Motor neuron (in vitro differentiated cells): ENCODE measurements at places on chromosomes 12 and 14.

- ATAC-seq, result no peak
These were observed 2.1 kb upstream of the ATP23 start for GRCh38 chr12:57939291-57939690.

DNA sequence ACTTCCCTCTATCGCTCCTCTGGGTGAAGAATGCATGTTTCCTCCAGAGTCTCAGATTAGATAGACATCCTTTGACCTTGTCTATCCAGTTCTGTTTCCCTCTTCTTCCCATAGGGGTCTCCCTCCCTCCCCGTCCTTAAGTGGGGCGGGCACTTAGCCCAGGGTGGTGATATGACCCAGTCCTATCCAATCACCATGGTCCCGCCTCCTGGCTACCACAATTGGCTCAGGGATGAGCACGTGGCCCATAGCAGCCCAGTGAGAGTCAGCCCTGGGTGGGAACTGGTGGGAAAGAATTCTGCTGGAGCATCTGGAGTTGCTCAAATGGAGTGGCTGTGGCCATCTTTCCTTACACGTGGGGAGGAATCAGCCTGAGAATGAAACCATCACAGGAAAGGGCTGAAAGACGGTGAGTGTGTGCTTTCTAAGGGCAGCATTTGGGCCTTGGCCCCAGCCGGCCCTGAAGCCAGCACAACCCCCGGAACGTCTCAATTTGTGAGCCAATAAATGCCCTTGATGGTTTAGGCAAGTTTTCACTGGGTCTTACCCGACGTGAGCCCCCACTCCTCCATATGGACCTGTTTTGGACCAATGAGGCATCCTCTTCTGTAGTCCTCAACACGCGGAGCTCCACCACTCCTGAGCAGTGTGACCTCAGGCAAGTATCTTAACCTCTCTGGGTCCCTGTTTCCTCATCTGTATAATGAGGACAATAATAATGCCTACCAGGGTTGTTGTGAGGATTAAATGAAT is 14.4 kb upstream of the MLXIP start:
- peak; percentile 94 for ATAC-seq

DNA sequence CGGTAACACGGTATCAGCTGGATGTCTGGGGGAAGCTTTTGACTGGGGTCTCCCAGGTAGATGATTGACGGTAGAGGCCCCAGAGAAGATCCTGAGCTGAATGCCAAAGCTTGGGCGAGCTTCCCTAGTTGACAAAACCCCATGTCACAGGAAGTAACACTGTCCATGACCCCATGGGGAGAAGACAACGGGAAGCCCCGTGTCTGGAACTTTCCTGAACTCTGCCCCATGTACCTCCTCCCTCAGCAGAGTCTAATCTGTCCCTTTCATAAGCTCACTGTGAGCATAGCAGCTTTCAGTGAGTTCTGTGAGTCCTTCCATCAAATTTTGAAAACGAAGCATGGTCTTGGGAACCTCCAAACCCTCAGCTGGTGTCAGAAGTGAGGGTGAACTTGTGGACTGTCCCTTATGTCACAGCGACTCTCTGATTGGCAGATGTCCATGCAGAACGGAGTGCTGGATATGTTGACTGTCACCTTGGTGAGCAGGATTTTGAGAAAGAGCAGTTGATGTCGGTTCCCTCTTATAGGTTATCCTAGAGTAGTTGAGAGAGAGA is 29.7 kb upstream of the BEGAIN start:
- no peak for ATAC-seq

- ATAC-seq, result peak; percentile 90
These were observed 2.6 kb upstream of the HAL start for GRCh38 chr12:95998611-95999286.

- no peak for ATAC-seq
These were observed 15.9 kb upstream of the FLVCR2 start for GRCh38 chr14:75562489-75562888.

DNA sequence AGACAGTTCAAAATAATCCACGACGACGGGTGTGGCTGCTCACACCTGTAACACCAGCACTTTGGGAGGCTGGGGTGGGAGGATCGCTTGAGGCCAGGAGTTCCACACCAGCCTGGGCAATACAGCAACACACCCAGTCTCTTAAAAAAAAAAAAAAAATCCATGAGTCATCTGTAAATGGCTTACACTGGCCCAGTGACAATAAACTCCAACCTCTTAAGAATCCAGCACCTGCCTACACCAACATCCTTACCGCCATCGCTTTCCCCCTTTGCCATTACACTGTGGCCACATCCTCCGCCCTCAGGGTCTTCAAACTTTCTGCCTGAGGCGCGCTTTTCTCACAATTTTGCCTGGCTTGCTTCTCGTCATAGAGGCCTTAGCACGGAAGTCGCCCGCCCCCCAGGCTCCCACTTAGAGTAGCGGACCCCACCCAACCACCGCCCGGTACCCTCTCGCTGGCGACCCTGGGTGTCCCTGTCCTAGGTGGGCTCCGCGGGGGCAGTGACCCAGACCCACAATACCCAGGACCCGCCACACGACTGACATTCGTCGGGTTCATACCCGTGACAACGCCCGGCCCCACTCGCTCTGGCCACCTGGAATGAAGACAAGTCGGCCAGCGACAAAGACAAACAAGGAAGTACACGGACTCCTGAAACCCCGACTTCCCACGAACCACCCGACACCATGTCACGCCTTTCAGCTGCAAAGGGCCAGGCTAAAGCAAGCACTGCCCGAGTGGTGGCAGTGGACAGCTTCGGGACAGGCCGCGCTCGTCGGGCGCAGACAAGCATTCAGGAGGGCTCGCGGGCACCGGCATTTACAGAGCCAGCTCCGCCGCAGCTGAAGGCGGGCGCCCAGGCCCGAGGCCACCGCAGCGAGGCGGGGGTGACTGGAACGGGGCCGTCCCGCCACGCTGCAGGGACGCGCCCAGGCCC is 636 bp downstream of the GOLGA3 start:
- ATAC-seq, result peak; percentile 29

GRCh38 chr12:2283916-2284315 is 231.1 kb downstream of the CACNA1C start:
- ATAC-seq, result no peak

DNA sequence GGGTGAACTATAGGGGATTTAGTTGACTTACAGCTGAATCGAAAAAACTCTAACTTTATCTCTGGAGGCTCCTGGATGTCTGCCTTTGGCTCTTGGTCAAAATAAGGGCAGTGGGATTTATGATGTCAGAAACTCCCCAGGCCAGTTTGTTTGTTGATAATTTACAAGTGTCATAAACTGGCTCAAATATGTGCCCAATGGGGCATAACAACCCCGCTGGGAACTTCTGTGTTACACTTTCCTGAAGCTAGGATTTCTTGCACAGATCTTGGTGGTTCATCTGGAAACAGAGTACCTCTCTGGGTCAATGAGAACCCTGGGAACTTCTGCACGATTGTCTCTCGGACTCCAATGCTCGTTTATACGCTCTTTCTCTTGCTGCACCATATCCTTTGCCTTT is 58.7 kb upstream of the MUCL1 start:
- ATAC-seq, result no peak

DNA sequence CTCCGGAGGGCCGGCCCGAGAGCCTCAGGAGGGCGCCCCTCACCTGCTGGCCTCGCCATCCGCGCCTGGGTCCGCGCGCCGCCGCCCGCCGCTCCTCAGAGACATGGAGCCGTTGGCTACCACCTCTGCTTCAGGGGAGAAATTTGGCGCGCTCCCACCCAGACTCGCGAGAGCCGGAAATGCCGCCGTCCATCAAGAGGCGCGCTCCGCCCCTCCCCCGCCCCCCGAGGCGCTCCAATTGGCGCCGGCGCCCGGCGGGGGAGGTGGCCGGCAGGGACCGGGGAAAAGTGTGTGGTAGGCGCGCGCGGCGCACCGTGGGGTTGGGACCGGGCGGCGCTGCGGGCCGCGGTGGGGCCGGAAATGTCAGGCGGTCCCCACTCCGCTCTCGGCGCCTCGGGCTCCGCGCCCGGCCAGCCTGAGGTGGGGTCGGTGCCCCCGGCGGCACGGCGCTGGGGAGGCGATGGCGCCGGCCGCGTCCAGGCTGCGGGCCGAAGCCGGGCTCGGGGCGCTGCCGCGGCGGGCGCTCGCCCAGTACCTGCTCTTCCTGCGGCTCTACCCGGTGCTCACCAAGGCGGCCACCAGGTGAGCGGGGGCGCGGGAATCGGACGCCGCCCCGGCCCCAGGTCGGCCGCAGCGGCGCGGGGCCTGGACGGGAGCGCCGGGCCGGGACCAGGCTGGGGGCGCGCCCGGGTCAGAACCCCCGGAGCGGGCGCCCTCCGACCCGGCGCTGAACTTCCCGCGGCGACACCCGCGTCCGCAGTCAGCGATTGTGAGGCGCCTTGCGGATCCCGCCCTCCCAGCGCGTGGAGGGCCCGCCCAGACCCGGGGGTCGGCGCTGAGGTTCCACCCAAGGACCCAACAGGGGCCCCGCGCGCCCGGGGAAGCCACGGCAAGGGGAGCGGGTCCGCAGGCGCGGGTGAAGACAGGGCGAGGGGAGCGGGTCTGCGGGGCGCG is at the start of the genes POLE and PXMP2:
Gene POLE, minus strand, starts transcription at position 132 of the 954 bp plus-strand sequence. Its CDS starts 27 bp downstream, at position 105.
Gene PXMP2, plus strand, starts transcription at position 377 of the 954 bp plus-strand sequence. Its CDS starts 84 bp downstream, at position 461.
- ATAC-seq, result peak; percentile 93

- ATAC-seq, result no peak
These were observed 26.8 kb downstream of the FLVCR2 start for GRCh38 chr14:75604979-75605851.
